HL-60 (cell line): ENCODE measurements at places on chromosomes 16 and 17.

DNA sequence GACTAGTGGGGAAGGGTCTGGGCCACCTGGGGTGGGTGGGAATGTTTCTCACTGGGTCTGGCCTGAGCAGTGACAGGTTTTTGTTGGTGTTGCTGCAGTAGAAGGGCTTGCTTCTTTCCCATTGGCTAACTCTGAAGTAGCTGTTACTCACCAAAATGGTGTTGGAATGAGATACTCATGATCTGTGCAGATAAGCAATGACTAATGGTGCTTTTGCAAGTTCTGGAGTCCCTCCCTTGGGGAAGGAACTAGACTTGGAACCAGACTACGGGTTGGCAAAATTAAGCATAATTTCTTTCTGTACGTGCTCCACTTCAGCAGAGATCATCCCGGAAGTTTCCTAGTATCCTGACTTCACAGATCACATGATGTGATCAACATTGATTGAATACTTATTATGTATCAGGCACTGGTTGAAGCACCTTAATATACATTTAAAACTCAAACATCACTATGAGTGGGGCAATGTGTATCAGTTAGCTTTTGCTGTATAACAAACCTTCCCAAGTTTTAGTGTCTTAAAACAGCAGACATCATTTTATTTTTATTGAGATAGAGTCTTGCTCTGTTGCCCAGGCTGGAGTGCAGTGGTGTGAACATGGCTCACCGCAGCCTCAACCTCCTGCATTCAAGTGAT lies 30.1 kb downstream of the CHP2 start:
- DNase-seq = no peak

- no peak for DNase-seq
These were observed 3.3 kb upstream of the HELZ start for GRCh38 chr17:67248291-67248690.

DNA sequence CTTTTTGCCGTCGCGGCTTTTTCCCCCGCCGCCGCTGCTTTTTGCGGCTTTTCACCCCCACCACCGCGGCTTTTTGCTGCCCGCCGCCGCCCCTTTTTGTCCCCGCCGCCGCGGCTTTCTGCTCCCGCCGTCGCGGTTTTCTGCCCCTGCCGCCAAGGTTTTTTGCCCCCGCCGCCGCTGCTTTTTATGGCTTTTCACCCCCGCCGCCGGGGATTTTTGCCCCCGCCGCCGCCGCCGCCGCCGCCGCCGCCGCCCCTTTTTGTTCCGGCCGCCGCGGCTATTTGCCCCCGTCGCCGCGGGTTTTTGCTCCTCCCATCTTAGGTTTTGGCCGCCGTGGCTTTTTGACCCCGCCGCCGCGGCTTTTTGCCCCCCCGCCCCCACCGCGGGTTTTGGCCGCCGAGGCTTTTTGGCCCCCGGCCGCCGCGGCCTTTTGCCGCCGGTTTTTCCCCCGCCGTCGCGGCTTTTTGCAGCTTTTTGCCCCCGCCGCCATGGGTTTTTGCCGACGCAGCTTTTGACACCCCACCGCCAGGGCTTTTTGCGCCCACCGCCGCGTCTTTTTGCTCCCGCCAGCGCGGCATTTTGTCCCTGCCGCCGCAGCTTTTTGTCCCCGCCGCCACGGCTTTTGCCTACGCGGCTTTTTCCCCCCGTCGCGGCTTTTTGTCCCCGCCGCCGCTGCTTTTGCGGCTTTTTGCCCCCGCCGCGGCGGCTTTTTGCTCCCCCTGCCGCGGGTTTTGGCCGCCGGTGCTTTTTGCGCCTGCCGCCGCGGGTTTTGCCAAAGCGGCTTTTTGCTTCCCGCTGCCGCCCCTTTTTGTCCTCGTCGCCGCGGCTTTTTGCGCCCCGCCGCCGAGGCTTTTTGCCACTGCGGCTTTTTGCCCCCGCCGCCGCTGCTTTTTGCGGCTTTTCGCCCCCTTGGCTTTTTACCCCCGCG lies 519.4 kb upstream of the WSB1 start:
- no peak for DNase-seq

GRCh38 chr17:38674014-38674748 lies 576 bp downstream of the EPOP start:
- no peak for DNase-seq

GRCh38 chr16:87412996-87413421 lies 20.9 kb downstream of the MAP1LC3B start:
- DNase-seq = no peak

DNA sequence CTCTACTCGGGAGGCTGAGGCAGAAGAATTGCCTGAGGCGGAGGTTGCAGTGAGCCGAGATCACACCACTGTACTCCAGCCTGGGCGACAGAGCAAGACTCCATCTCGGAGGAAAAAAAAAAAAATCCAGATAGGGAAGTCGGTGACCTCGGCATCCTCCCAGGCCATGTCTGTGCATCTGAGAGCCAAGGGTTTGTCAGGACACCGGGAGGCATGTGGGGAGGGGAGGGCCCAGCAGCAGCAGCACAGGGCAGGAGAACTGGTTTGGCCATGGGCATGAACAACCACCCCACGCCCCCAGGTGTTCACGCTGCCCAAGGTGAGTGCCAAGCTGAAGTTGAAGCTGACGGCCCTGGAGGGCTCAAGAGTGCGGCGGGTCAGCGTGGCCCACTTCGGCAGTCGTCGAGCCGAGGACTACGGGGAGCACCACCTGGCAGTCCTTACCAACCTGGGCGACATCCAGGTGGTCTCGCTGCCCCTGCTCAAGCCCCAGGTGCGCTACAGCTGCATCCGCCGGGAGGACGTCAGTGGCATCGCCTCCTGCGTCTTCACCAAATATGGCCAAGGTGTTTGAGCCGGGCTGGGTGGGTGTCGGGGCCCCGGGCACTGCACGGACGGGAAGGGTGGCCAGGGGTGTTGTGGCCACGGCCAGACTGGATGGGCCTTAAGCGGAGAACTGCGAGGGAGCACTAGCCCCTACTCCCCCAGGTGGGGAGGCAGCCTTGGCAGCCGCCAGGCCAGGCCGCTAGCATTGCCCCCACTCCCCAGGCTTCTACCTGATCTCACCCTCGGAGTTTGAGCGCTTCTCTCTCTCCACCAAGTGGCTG lies 14.7 kb upstream of the MYO15B start:
- DNase-seq = no peak

GRCh38 chr17:7789131-7789530 lies 44.9 kb upstream of the KDM6B start:
- DNase-seq = no peak
